Activated naive CD4-positive, alpha-beta T cell (primary cell): ENCODE measurements at places on chromosomes 1 and 21.

DNA sequence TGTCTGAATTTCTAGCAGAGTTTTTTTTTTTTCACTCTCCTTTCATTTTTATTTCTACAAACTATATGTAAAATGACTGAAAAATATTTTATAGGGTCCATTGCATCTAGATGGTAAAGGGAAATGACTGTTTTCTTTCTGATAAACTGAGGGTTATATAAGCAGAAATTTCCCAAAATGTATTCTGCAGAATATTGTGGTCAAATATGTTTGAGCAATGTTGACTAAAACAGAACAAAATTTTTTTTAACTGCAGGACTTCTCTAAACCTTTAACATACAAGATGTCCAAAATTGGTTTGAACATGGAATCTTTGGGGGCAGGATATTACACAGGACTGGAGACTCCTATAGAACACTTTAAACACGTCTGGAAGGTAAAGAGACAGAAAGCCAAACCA lies 190.5 kb downstream of the TOMM20 start:
- DNase-seq, result no peak

GRCh38 chr1:116847688-116848531 lies 61.8 kb upstream of the PTGFRN start:
- no peak for DNase-seq

GRCh38 chr1:39043513-39043912 lies 17.4 kb downstream of the NDUFS5 start:
- DNase-seq, result no peak

GRCh38 chr1:186775881-186776560 lies 52.7 kb upstream of the PLA2G4A start:
- DNase-seq, result no peak

DNA sequence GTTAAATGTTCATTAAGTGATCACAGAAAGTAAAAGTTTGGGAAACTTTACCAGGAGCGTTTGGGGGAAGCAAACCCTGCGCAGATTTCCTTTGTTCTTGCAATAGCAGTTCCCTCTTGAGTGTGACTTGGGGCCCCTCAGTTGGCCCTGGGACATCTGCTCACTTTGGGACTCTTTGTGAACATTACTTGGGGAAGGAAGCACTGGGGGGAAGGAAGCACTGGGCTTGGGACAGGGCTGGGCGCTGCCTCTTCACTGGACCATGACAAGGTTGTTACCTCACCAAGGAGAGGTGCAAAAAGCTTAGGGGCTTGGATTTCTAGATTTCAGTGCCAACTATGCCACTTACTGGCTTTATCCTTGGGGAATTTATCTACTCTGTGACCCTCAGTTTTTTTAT lies 63.5 kb downstream of the ETS2 start:
- DNase-seq, result no peak

GRCh38 chr1:64337475-64337874 lies 132.5 kb upstream of the CACHD1 start:
- DNase-seq, result no peak

GRCh38 chr1:24586970-24587820 lies 31.3 kb downstream of the NCMAP start:
- DNase-seq, result no peak

GRCh38 chr1:86516335-86516734 lies 30.5 kb upstream of the CLCA4 start:
- DNase-seq, result no peak

GRCh38 chr1:177848577-177848976 lies 121.3 kb downstream of the SEC16B start:
- DNase-seq, result no peak

DNA sequence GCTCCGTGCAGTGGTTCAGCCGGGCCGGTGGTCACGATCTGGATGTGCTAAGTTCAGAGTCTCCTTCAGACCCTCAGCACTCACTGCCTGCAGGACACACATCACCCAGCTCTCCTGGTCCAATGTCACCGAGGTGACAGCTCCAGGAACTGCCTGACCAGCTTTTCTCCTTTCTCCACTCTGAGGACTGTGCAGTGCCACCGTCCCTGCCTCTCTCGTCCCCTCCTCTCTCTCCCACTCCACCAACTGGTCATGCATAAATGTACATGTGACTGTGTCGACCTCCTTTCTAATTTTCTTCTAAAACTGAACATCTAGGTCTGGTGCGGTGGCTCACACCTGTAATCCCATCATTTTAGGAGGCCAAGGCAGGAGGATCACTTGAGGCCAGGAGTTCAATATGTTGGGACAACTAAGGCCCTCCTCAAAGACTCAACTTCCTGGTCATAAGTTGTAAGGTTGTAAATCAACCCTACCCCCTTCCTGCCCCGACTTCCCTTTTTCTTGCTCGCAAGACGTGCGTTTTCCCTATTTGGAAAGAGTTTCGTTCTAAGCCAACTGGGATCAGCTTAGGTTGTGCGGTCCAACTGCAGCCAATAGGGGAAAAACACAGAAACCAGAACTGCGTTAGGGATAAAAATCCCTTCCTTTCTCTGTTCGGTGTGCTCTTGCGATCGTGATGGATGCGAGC lies 53.1 kb downstream of the MEGF6 start:
- DNase-seq, result no peak

DNA sequence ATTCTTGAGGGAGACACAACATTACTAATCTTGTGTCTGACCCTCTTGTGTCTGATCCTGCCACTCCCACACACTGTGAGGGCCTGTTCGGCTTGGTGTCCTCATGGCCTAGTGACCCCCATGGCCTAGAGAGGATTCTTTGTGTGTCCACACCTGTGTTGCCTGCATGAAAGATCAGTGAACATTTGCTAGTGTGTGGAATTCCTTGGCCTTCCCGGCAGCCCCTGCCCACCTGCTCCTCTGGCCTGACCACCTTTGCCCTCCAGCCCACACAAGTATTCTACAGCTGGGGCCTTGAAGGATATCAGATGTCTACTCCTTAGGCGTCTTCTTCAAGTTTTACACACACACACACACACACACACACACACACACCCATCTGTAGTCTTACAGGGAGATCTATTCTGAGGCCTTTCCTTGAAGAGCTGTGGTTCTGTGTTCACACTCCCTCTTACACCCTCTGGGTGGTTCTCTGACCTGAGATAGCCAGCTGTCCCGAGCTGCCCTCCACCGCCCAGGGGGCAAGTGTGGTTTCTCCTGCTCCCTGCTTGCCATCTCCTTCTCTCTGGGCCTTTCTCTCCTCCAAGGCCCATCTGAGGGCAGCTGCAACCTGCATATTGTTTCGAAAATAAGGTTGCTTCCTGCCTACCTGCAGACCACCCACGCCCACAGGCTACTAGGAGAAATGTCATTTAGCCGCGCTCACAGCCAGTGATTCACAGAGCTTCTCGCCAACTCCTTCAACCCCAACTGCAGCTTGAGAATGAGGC lies 45.4 kb downstream of the CD247 start:
- DNase-seq, result no peak

DNA sequence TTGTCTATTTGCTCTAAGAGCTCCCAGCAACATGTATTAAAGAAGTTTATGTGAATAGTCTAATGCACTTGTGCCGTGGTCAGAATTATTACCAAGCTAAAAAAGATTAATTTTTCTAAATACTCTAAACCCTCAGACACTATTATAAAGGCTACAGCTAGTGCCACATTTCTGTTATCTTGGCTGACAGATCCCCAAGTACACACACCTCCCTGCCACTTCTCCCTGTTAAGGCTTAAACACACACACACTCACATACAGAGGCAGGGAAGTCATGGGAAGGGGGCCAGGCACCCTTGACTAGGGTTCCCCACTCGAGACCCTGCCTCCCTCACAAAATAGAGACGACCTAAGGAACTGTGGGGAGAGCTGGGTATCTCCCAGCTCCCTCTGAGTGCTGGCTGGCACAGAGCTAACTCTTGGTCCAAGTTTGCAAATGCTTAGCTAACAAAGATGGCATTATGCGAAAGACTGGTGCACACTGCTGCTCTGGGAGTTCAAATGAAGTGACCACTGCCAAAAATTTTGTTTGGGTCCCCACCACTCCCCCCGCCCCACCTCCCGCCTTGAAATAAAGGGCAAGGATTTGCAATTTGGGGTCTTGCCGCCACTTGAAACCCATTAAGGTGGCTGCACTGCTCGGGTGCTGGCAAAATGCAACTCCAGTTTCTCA lies 9.8 kb downstream of the SSBP3 start:
- DNase-seq, result no peak
